ENCODE measurements at places on chromosomes 1 and 21.

DNA sequence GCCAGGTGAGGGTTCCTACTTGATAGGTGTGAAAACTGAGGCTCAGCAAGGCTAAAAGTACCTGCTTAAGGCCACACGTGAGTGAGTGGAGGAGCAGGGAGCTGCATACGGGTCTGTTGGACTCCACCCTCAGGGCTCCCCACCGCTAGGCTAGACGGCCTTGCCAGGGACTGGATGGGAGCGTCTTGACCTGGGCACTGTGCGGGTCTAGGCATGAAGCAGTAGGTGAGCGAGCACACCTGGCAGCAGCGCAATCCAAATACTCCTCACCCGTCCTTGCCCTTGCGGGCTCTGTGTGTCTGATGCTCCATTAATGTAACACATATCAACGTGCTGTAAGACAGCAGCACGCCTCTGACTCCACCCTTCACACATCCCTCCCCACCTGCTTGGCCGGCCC is 94.0 kb downstream of the LACTBL1 start:
- DNase-seq = no peak

- no peak for DNase-seq
These were observed 64.8 kb upstream of the GNG4 start for GRCh38 chr1:235714205-235714897.

DNA sequence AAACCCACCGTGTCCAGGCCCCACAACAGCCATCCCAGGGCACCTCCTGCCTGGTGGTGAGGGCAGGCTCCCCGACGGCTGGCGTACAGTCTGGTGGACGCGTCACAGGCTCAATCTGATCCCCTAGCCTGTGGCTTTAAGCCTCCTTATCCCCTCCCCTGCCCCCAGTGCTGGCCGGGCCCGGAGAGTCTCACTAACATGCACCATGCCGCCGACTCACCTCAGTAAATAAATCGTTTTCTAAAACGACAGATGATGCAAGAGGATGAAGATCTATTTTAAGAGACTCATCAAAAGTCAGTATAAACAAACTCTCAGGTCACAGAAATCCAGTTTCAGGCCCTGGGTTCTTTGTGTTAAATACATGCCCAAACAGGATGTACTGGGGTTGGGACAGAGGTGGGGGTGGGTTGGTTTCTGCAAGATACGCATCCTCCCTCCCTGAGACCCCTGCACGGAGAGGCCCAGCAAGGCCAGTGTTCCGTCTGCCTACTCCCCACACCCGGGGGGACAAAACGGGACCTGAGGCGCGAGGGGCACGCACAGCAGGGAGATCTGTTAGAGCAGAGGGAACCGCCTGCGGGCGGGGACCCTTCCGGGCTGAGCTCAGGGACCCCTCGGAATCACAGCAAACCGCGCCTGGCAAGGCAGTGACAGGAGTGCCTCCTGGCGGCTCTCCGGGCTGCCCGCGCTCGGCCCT is 3.1 kb downstream of the PANK4 start:
- no peak for DNase-seq

DNA sequence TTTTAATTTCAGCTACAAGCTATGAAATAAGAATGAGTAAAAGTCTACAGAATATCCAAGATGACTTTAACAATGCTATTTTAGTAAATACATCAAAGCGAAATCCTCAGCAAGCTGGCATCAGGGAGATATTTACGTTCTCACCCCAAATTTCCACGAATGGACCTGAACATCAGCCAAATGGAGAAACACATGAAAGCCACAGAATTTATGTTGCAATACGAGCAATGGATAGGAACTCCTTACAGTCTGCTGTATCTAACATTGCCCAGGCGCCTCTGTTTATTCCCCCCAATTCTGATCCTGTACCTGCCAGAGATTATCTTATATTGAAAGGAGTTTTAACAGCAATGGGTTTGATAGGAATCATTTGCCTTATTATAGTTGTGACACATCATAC is 13.7 kb upstream of the CLCA1 start:
- no peak for DNase-seq

GRCh38 chr21:41701749-41702148 is 65.1 kb downstream of the RIPK4 start:
- no peak for DNase-seq

- DNase-seq = no peak
These were observed 363.7 kb downstream of the MATN1 start for GRCh38 chr1:30359539-30360220.

- no peak for DNase-seq
These were observed 2.0 kb downstream of the ZMYM6 start for GRCh38 chr1:35029761-35030160.

- DNase-seq = no peak
These were observed 16.0 kb downstream of the IFFO2 start for GRCh38 chr1:18940303-18941020.

DNA sequence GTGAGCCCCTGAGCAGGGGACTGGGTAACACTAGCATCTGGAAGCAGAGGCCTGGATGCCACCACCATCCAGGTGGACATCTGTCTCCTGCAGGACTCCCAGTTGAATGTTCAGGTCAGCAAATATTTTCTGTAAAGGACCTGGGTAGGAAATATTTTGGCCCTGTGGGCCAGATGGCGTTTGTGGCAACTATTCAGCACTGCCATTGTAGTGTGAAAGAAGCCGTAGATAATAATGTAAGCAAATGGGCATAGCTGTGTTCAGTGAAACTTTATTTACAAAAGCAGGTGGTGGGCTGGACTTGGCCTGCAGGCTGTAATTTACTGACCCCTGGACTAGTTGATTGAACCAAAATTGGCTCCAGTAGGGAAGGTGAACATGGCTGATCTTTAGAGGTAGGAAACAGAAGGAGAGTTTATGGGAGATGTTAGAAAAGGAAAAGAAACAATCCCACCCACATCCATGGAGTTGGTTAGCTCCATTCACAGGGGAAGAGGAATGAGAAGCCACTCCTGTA is 20.0 kb upstream of the CD101 start:
- no peak for DNase-seq

- DNase-seq = no peak
These were observed 445.6 kb upstream of the ADAMTS5 start for GRCh38 chr21:27412530-27412929.

GRCh38 chr1:234281826-234282489 is 91.3 kb upstream of the COA6 start:
- no peak for DNase-seq

DNA sequence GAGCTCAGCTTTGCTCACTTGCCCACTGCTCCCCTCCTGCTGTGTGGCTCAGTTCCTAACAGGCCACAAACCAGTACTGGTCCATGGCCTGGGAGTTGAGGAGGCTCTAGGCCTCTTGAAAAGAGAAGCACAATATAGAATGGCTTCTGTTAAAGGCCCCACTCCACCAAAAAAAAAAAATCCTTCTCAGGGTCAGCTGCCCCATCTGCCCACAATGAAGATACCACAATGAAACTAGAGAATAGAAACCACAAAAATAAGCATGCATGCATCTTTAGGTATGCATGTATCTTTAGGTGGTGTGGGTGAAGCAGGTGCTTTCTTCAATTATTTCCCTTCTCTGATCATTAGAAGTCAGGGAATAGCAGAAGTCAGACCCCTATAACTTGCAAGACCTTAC is 620.4 kb upstream of the BEND5 start:
- DNase-seq = no peak

- peak; percentile 64 for DNase-seq
These were observed 34.4 kb downstream of the MRPL39 start for GRCh38 chr21:25572861-25573310.

GRCh38 chr1:95049935-95050334 is 22.8 kb downstream of the ALG14 start:
- DNase-seq = no peak

GRCh38 chr1:158020886-158021620 is 27.6 kb downstream of the KIRREL1 start:
- no peak for DNase-seq

DNA sequence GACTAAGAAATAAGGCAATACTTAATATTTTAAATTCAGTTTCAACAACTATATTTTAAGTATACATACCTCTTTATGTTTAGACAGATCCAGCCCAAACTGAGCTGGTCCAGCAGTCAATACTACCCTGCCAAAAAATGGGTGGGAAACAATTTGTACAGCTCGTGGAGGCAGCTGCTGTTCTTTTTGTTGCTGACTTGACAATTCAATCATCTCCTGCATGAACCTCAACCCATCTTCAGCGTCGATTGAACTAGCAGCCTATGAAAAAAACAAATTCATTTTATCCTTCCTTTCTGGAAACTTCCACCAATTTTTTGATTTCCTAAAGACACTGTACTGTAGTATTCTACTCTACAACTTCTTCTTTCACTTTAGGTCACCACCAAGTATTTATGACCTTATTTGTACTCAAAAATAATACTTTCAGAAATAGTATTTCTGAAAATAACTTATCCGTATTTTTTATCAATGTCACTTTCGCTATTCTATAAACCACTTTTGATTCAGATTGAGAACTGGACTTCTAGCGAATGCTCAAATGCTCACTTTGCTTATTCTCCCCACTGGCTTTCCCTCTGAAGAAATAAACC is 46.5 kb downstream of the EDEM3 start:
- no peak for DNase-seq

- no peak for DNase-seq
These were observed 72.9 kb upstream of the SELENON start for GRCh38 chr1:25727088-25727487.

GRCh38 chr1:39919545-39919944 is 17.8 kb upstream of the MYCL start:
- peak; percentile 77 for DNase-seq

DNA sequence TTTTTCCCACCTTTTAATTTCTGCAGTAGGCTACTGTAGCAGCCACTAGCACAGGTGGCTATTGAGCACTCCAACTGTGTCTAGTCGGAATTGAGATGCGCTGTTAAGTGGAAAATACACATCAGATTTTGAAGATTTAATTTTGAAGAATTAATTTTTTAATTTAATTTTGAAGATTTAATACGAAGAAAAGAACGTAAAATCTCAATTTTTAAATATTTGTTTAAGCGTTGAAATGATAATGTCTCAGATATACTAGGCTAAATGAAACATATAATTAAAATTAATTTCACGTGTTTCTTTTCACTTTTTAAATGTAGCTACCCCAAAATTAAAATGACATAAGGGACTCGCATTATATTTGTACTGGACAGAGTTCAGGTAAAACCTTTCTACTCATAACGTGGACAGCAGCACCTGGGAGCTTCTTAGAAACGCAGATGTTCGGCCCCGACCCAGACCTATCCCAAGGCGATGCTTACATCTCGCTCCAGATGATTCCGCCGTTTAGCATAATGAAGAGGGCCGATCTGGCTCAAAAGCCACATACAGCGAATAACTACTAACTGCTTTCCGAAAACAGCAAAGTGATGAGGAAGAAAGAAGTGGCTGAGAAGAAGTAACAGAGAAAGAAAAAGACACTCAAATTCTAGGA is 717 bp downstream of the CRYZL1 start:
- no peak for DNase-seq

- DNase-seq = peak; percentile 37
These were observed 4.9 kb downstream of the TMEM9 start for GRCh38 chr1:201149400-201149799.

DNA sequence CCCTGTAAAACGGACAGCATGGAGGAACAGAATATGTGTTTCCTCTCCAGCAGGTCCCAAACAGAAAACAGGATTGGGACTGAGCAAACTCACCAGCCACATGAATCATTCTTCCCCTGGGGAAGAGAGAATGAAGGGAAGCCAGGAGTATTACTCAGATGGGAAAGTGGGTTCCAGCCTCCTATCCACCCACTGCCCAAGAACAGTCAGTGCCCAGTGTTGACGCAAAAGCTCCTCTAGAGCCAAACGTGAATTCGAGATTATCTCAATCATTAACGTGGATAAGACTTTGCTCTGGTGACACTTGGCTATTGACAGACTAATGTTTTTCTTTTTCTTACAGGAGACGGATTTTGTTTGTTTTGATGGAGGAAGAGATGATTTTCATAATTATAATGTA is 9.3 kb downstream of the MIA3 start:
- DNase-seq = no peak

GRCh38 chr21:36891692-36892091 is 74.8 kb downstream of the HLCS start:
- no peak for DNase-seq
